ENCODE measurements at places on chromosomes 11 and 22. TPM values are rescaled to one million over a fixed set of nuclear protein-coding genes. Genes with fewer than 3 reads are reported as not detected.

ADAMTS8 gene
- 0.86 TPM for total RNA-seq

DNA sequence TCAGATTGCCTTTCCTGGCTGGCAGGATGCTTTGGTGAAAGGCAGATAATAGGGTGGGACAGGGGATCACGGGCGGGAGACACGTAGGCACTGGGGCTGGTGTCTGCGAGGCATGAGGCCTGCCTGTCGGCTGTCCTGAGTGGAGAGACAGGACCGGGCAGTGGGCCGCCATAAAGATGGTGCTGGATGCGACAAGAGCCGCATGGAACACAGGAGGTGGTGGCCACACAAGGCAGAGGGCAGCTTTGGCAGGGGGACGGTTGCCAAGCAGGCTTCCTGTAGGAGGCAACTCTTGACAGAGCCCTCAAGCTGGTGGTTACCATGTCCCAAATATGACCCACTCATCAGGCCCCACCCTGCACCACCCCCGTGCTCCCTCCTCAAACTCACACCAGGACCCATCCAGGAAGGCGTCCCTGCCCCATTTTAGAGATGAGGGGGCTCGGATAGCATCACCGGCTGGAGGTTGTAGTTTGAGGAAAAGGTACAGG is 4.9 kb upstream of the PPARA start:
- DNase-seq = peak; percentile 68

DNA sequence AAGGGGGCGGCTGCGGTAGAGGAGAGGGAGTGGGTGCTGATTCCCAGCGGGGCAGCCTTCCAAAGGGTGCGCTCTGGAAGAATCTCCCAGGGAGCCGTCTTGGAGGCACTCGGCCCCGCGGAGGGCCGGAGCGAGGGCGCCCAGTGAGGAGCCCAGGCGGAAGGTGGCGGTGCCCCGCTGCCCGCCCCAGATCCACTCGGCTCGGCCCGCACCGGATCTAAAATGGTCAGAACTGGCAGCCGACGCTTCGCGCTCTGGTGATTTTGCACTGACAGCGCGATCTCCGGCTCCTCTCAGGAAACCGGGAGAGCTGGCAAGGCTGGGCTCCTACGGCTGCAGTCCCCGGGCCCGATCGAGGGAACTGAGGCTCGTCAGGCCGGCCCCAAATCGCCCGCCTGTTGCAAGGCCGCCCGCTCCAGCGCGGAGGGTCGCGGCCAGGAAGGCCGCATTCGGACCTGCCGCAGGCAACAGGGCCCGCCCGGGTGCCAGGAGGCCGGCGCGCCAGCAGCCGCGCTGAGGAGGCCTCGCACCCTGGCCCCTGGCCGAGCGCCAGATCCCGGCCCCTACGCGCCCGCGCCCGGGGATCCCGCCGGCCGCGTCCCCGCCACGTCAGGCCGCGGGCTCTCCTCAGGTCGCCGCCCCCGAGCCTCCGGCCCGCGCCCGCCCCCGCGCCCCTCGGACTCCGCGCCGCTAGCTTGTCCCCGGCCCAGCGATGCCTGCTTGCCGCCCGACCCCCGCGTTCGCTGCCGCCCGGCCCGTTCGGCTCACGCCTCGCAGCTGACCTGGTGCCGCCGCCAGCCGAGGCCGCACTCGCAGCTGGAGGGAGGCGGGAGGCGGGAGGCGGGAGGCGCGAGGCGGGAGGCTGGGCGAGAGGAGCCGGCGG is at the start of gene KLHL22:
TSS of gene KLHL22 (minus strand) at position 818 of the 883 bp plus-strand sequence. CDS start 6,584 bp downstream, outside the sequence.
- DNase-seq = peak; percentile 85

SNX32 gene
- total RNA-seq = 0.65 TPM

DNA sequence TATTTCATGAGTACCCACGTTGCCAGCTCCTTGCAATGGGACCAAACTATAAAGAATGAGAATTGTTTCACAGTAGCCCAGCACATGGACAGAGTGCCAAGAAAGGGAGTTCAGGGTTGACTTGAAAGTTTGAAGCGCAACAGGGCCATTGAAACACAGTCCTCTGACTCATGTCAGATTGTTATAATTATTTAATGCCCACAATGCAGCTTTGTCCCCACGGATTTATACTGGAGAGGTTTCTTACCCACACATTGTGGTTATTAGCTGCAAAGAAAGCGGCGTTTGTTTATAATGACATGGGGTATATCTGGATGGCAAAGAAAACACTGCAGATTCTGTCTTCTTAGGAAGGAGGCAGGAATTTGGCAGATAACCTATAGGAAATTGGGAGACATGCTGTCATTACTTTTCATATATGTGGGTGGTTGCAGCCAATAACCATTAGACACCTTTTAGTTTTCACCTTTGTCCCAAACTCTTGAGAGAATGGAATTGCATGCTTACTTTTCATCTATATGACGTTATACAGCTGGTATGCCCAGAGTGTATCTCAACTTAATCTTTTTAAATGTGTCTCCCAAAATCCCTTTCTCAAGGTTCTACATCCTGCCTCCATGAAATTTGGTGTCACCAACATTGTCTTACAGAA is 143.6 kb downstream of the TEAD1 start:
- DNase-seq = no peak

TTC36 gene
- total RNA-seq = not detected

GTPBP1 gene
- 29.8 TPM for total RNA-seq

OTOG gene
- total RNA-seq = not detected

PRDM11 gene
- 24.5 TPM for total RNA-seq

ATM gene
- total RNA-seq = 60.5 TPM

SLC22A12 gene
- total RNA-seq = not detected

GRCh38 chr11:57667117-57667735 is 688 bp upstream of the ZDHHC5 start:
- peak; percentile 99 for DNase-seq

GRCh38 chr11:78210000-78210608 is 21.4 kb downstream of the USP35 start:
- DNase-seq = no peak

DDIAS gene
- 0.86 TPM for total RNA-seq

CRYBB3 gene
- not detected for total RNA-seq

PLEKHB1 gene
- total RNA-seq = 2.8 TPM

GRCh38 chr22:42747701-42748513 is 27.2 kb upstream of the A4GALT start:
- no peak for DNase-seq

OR52I2 gene
- total RNA-seq = not detected

GRCh38 chr11:79520086-79520485 is 79.3 kb upstream of the TENM4 start:
- DNase-seq = no peak

HOATZ gene
- not detected for total RNA-seq

Data from posterior vena cava (tissue), 2 donors.